ENCODE measurements at places on chromosomes 3 and 15.

DNA sequence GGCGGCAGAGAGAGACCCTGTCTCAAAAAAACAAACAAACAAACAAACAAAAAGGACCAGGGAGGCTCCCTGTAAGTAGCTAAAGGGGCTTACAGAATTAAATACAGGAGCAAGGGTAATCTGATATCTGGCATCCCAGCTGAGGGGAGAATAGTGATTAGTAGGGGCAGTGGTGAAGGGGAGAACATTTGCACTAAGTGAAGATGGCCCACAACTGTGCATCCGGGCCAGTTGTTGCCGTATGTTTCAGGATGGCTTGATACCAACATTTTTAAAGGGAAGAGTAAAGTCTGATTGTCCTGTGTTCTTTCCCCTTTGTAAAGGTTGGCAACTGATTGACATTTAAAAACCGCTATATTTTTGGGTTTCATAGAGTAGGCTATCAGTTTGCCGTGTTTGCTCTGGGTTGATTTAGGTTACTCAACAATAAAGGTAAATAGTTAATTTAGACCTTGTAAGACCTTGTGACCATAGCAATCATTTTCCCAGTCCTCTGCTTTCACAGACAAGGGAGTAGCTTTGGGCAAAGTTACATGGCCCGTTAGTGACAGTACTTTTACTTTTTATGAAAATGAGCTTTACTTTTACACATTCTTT is 167.8 kb downstream of the PTPRG start:
- H3K36me3 ChIP-seq = no peaks in the 10 kb centered on the region
- DNase-seq = no peak
- H3K4me1 ChIP-seq = no peaks in the 10 kb centered on the region
- no peaks in the 10 kb centered on the region for H3K27me3 ChIP-seq
- no peak overlapping the region for H3K27ac ChIP-seq

DNA sequence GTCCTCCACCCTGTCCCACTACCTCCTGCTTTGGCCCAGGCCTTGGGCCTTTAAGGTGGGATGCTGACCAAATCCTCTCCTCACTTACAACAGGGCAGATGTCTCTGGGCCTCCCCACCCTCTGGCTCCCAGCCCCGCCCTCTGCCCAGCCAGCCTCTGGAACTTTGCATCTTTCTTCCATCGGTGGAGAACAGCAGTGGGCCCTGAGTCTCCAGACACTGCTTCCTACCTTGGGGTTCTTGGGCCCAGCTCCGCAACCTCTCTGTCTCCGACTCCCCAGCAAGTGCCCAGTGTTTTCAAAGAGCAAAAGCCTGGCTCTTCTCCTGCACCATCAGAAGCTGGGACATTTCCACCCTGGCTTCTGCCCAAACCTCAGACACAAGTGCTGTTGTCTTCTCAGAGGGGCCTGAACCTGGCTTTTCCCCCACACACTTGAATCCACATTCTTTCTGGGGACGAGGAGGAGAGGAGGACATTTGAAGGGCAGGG is 33.1 kb downstream of the MRAS start:
- peak overlapping the region; percentile 74 for H3K27ac ChIP-seq
- H3K27me3 ChIP-seq = no peaks in the 10 kb centered on the region
- DNase-seq = peak; percentile 41
- no peaks in the 10 kb centered on the region for H3K36me3 ChIP-seq

- no peak overlapping the region for H3K27ac ChIP-seq
- H3K4me3 ChIP-seq = no peak overlapping the region
- no peak for DNase-seq
- H3K36me3 ChIP-seq = no peaks in the 10 kb centered on the region
- H3K27me3 ChIP-seq = no peaks in the 10 kb centered on the region
- no peaks in the 10 kb centered on the region for H3K4me1 ChIP-seq
Observed at GRCh38 chr3:150444371-150444770, 36.3 kb downstream of the TSC22D2 start.

DNA sequence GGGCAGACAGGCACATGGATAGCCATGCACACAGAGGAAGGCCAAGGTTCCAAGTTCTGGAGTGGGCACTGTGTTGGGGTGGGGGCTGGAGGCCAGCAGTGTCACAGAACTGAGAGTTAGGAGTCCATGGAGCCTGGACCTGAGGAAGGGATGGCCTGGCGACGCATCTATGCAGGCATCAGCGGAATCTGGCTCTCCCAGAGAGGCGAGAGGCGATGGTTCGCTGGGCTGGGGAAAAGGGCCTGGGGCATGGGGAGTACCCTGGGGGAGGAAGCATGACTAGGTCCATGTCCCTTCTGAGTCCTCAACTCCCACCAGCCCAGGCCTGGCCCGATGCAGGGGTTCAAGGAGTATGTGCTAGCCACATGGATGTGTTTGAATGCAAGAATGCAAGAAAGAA is 192.8 kb upstream of the LINGO1 start:
- H3K36me3 ChIP-seq = no peaks in the 10 kb centered on the region
- no peak overlapping the region for H3K27ac ChIP-seq
- no peak overlapping the region for H3K4me3 ChIP-seq
- H3K27me3 ChIP-seq = no peaks in the 10 kb centered on the region
- DNase-seq = no peak

DNA sequence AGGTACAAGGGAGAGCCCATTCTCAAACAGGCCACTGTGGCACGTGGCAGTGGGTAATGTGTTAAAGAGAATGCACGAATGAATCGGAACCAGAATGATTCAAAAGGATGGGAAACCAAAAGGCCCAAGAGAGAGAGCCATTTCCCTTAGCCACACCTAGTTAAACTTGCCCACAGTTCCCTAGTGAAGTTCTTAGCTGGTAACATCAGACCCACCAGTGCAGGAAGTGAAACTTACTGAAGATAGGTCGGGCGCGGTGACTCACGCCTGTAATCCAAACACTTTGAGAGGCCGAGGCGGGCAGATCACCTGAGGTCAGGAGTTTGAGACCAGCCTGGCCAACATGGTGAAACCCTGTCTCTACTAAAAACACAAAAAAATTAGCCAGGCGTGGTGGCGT is 97.1 kb downstream of the MEX3B start:
- H3K4me3 ChIP-seq = no peak overlapping the region
- H3K4me1 ChIP-seq = no peaks in the 10 kb centered on the region
- H3K36me3 ChIP-seq = no peaks in the 10 kb centered on the region
- H3K27me3 ChIP-seq = no peaks in the 10 kb centered on the region

DNA sequence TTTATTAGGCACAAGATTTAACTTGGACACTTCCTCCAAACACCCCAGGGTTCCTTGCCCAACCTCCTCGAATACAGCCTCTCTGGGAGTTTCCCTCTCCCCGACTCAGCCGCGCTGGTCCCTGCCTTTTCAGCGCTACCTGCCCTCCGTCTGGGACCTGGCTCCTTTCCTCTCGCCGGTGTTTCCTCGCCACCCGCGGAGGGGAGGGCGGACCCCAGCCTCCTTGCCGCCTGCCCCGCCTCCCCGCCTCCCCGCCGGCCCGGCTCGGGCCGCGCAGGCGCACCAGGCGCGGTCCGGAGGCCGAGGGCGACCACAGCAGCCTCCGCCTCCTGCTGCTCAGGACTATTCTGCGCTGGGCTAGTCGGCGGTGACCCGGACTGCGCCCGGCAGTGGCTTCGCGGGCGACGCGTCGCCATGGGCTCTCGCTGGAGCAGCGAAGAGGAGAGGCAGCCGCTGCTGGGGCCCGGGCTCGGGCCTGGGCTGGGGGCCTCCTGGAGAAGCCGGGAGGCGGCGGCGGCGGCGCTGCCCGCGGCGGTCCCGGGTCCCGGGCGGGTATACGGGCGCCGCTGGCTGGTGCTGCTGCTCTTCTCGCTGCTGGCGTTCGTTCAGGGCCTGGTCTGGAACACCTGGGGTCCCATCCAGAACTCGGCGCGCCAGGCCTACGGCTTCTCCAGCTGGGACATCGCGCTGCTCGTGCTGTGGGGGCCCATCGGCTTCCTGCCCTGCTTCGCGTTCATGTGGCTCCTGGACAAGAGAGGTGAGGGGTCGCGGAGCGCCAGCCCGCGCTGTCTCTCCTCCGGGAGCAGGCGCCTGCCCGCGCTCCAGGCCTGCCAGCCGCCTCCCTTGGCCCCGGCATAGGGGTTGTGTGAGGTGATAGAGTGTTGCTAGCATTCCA is at the start of gene SLC49A4:
Gene SLC49A4 (plus strand): TSS at position 291 of the 895 bp plus-strand sequence. CDS start 124 bp downstream, at position 415.
- peak; percentile 54 for DNase-seq
- peak within 1 kb of the TSS; percentile 86 for H3K4me3 ChIP-seq
- H3K27ac ChIP-seq = peak within 1 kb of the TSS; percentile 98
- no peaks in the 10 kb centered on the region for H3K27me3 ChIP-seq

DNA sequence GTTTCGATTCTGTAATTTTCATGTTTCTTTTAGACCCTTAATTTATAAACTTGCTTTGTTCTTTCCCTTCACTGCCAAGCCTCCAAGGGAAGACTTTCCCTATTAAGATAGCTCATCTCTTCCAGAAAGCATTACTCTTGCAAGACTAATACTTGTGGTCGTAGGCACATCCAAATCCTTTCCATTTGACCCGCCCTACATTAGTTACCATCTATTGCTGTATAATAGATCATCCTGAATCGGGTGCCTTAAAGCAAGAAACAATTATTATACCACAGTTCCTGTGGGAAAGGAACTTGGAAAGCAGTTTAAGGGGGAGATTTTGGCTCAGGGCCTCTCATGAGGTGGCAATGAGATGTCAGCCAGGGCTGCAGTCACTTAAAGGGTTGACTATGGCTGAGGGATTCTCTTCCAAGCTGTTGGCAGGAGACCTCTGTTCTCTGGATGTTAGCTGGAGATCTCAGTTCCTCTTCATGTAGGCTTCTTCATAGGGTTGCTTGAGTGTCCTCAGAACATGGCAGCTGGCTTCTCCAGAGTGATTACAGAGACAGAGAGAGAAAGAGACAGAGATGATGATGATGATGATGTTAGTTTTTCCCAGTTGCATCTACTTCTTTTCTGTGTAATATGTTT is 570.4 kb upstream of the TGFBR2 start:
- no peaks in the 10 kb centered on the region for H3K27me3 ChIP-seq
- no peak for DNase-seq
- H3K27ac ChIP-seq = no peak overlapping the region
- H3K36me3 ChIP-seq = no peaks in the 10 kb centered on the region
- H3K4me1 ChIP-seq = no peaks in the 10 kb centered on the region
- no peak overlapping the region for H3K4me3 ChIP-seq

- no peaks in the 10 kb centered on the region for H3K27me3 ChIP-seq
- H3K36me3 ChIP-seq = no peaks in the 10 kb centered on the region
- H3K4me1 ChIP-seq = no peaks in the 10 kb centered on the region
- no peak overlapping the region for H3K27ac ChIP-seq
- no peak overlapping the region for H3K4me3 ChIP-seq
- no peak for DNase-seq
Observed at GRCh38 chr3:178492491-178492890, 43.7 kb upstream of the KCNMB2 start.

GRCh38 chr3:105170423-105170822 is 196.3 kb upstream of the ALCAM start:
- no peaks in the 10 kb centered on the region for H3K36me3 ChIP-seq
- no peaks in the 10 kb centered on the region for H3K4me1 ChIP-seq
- no peak overlapping the region for H3K4me3 ChIP-seq
- H3K27ac ChIP-seq = no peak overlapping the region
- DNase-seq = no peak

DNA sequence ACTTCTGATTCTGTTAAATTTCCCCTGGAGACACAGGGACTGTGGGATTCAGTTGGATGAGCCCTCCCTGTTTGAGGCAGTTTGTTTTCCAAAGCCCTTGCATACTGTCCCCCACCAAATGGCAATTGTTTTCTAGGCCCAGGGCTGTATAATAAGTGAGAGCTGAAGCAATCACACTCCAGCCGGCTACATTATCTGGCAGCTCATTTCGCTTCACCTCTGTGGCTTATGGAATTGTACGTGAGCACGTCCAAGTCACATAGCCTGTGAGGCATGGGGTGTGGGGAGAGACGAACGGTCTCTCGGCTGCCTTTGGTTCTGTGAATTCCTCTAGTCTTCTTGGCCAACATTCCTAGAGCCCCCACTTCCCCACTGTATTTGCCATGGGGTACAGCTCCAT is 10.7 kb downstream of the RBP2 start:
- H3K27me3 ChIP-seq = no peaks in the 10 kb centered on the region
- no peaks in the 10 kb centered on the region for H3K36me3 ChIP-seq
- no peaks in the 10 kb centered on the region for H3K4me1 ChIP-seq
- no peak overlapping the region for H3K27ac ChIP-seq
- DNase-seq = no peak

GRCh38 chr15:59396211-59396610 is 23.5 kb upstream of the MYO1E start:
- H3K36me3 ChIP-seq = no peaks in the 10 kb centered on the region
- DNase-seq = no peak
- no peaks in the 10 kb centered on the region for H3K4me1 ChIP-seq
- no peak overlapping the region for H3K27ac ChIP-seq
- H3K4me3 ChIP-seq = no peak overlapping the region

GRCh38 chr3:36911990-36912804 is 32.7 kb downstream of the TRANK1 start:
- H3K4me3 ChIP-seq = no peak overlapping the region
- H3K36me3 ChIP-seq = no peaks in the 10 kb centered on the region
- no peak for DNase-seq
- no peaks in the 10 kb centered on the region for H3K27me3 ChIP-seq

GRCh38 chr3:151085889-151086483 is 522 bp downstream of the MED12L start:
- peak overlapping the region; percentile 53 for H3K4me3 ChIP-seq
- H3K4me1 ChIP-seq = no peaks in the 10 kb centered on the region
- no peaks in the 10 kb centered on the region for H3K36me3 ChIP-seq

DNA sequence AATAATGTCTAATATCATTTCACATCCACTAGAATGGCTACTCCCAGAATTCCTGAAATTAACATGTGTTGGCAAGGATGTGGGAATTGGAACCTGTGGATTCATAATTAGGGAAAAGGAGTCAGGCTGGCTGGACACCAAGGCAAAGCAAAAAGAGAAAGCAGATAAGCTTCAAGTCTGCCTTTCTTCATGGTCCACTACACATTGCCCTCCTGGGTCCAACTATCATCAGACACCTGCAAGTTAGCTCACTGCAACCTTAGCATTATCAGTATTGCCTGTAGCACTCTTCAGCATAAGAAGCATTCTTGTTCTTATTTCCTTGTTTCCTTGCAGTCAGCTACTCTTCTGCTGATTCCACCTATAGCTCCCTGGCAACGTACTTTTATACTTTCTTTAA is 124.3 kb downstream of the ZNF280D start:
- no peak for DNase-seq
- no peaks in the 10 kb centered on the region for H3K27me3 ChIP-seq
- no peaks in the 10 kb centered on the region for H3K4me1 ChIP-seq
- no peak overlapping the region for H3K4me3 ChIP-seq
- H3K27ac ChIP-seq = no peak overlapping the region

DNA sequence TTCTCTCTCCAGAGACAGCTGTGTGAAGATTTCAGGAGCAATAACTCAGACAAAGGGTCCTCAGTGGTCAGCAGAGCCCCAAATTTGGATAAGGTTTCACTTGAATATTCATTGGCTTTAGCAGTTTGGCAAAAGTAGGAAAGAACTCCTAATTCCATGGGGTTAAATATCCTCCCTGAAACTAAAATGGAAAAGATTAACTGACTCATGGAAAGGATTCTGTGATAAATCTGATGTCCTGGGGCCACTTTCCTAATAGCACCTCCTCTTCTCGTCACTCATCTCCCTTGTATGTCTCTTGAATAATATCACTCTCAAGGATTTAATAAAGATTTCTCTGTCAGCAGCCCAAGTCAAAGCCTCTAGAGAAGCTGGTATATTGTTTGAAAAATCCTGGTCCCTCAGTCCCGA is 33.3 kb upstream of the TBC1D23 start:
- no peak overlapping the region for H3K4me3 ChIP-seq
- no peaks in the 10 kb centered on the region for H3K36me3 ChIP-seq
- H3K27ac ChIP-seq = no peak overlapping the region
- no peaks in the 10 kb centered on the region for H3K27me3 ChIP-seq
- DNase-seq = no peak

Measured in uterus (tissue), 4 donors.